ENCODE measurements at places on chromosomes 1 and 21. TPM values are rescaled to one million over a fixed set of nuclear protein-coding genes. Genes with fewer than 3 reads are reported as not detected.
A peak's percentile ranks its signal among the peaks of the same experiment; 100 is the strongest.

DNA sequence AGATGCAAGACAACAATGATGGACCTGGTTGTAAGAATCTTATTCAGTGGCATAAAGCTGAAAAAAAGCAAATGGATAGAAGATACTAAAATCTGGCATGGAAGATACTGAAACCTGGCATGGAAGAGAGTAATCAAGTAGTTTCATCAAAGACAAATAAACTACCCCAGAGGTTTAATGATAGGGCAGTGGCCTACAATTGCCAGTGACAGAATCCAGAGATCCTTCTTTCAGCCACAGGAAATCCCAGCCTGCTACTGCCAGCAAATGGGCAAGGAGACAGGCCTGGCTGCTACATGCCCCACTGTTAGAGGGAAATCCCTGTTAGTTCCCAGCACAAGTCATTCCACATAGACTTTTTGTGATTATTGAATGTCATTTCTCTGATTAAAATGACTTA lies 409.4 kb downstream of the VAV3 start:
- DNase-seq = no peak
- H3K4me1 ChIP-seq = no peaks in the 10 kb centered on the region
- no peaks in the 10 kb centered on the region for H3K36me3 ChIP-seq
- no peak overlapping the region for H3K4me3 ChIP-seq
- H3K27me3 ChIP-seq = peaks cover 3% of the 10 kb centered on the region

DNA sequence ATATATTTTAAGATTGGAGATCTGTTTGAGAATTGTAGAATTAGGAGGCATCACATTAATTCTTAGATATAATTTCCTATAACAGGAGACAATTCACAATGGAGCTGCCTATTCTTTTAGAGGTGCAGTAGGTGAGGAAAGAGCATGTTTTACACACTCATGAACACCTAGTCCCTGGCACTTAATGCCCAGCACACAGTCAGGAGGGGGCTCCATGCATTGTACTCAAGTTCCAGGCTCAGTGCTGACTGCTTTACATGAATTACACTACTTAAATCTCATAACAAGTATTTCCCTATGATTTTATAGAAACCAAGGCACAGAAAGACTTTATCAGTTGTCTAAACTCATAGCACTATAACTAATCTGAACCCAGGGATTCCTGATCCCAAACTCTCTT lies 360 bp upstream of the GBP3 start:
- H3K4me1 ChIP-seq = peaks cover 28% of the 10 kb centered on the region
- peaks cover 33% of the 10 kb centered on the region for H3K36me3 ChIP-seq
- H3K27ac ChIP-seq = peak overlapping the region; percentile 97
- H3K4me3 ChIP-seq = peak overlapping the region; percentile 94
- no peaks in the 10 kb centered on the region for H3K27me3 ChIP-seq

Gene SLC19A1
- 10.2 TPM for total RNA-seq

DNA sequence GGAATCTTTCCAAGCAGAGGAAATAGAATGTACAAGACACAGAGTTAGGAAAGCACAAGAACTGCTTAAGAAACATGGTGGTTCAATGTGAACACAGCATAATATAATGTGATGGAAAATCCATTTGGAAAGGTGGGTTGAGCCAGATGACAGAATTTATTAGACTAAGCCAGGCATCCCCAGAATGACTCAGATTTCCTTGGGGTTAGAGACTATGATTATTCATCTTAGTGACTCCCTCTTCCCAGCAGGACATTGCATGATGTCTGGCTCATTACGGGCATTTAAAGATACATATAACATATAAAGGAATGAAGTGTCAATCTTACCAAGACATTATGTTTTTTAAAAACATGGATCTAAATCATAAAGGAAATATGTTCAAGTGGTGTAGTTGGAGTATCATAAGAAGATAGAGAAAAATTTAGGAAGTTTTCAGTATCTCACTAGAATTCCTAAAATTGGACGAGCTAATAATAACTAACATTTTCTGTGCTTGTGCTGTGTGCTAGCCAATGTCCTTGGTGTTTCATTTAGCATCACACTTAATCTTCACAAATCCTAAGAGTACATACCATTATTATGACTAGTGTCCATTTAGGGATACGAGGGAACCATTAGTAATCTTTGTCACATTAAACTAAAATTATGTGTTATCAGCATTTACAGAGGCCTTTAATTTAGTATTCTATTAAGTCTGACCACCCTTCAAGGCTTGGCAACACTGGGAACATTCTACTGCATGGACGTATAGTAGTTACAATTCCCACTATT lies 41.0 kb upstream of the ST6GALNAC5 start:
- H3K4me3 ChIP-seq = no peak overlapping the region
- H3K27ac ChIP-seq = no peak overlapping the region
- H3K4me1 ChIP-seq = peaks cover 9% of the 10 kb centered on the region

- no peaks in the 10 kb centered on the region for H3K36me3 ChIP-seq
- H3K27me3 ChIP-seq = peaks cover 40% of the 10 kb centered on the region
- no peak for DNase-seq
- no peaks in the 10 kb centered on the region for H3K4me1 ChIP-seq
Measured at GRCh38 chr1:209531006-209531405, 52.5 kb upstream of the CAMK1G start.

Gene ATPAF1
- total RNA-seq = 33.9 TPM

DNA sequence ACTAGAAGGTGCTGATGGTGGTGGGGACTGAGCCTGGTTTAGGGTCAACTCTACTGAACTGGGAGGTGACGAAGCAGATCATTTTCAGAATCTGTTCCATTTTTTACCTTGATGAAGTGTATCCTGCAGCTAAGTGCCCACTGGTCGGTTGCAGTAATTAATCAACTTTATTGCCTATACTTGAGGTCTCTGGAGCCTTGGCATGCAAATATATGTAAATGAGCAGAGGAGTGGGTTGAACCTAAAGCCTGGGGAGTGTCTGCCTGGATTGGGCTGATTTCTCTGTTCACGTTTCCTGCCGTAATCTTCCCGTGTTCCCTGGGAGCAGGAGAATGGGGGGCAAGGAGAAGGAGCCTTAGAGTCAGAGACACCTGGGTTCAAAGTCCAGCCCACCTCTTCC lies 286.8 kb downstream of the PTPRU start:
- H3K4me3 ChIP-seq = no peak overlapping the region
- H3K27ac ChIP-seq = no peak overlapping the region
- peaks cover 80% of the 10 kb centered on the region for H3K27me3 ChIP-seq
- H3K36me3 ChIP-seq = no peaks in the 10 kb centered on the region
- DNase-seq = no peak
- peaks cover 6% of the 10 kb centered on the region for H3K4me1 ChIP-seq

DNA sequence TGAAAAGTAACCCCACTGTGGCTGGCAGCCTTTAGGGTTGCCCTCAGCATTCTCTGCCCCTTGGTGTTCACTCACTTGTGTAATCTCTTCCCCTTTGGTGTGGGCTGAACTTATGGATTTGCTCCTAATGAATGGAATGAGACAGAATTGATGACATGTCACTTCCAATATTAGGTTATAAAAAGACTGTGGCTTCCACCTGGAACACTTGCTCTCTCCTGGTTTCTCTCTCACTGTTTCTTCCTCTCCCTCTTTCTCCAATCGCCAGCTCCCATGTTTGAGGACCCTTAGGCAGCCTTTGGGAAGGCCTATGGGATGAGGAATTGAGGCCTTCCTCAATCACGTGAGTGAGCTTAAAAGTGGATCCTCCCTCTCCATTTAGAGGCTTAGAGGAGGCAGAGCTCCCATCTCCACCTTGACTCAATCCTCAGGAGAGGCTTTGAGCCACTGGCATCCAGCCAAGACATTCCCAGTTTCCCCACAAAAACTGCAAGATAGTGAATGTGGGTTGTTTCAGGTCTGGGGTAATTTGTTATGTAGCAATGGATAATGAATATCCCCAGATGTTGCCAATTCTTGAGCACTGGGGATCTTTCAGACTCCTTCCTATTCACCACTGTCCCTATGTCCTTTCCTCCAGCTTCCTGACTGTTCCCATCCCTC lies 95.5 kb upstream of the CD34 start:
- no peak for DNase-seq
- H3K4me3 ChIP-seq = no peak overlapping the region
- H3K36me3 ChIP-seq = no peaks in the 10 kb centered on the region
- no peaks in the 10 kb centered on the region for H3K27me3 ChIP-seq
- H3K27ac ChIP-seq = no peak overlapping the region

DNA sequence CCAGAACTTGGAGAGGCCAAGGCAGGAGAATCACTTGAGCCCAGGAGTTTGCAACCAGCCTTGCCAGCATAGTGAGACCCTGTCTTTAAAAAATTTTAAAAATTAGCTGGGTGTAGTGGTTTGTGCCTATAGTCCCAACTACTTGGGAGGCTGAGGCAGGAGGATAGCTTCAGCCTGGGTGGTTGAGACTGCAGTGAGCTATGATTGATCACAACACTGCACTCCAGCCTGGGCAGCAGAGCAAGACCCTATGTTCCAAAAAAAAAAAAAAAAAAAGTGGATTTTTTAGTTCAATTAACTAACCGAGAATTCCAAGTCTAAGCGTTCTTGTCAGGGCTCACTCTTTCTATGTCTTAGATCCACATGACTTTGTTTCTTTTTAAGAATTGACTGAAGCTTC lies 130.3 kb upstream of the NRIP1 start:
- H3K36me3 ChIP-seq = no peaks in the 10 kb centered on the region
- peaks cover 1% of the 10 kb centered on the region for H3K27me3 ChIP-seq
- no peaks in the 10 kb centered on the region for H3K4me1 ChIP-seq

- no peaks in the 10 kb centered on the region for H3K27me3 ChIP-seq
- H3K36me3 ChIP-seq = no peaks in the 10 kb centered on the region
- H3K27ac ChIP-seq = peak overlapping the region; percentile 31
- DNase-seq = no peak
- H3K4me1 ChIP-seq = peaks cover 73% of the 10 kb centered on the region
Measured at GRCh38 chr1:27152004-27152828, 2.7 kb downstream of the SLC9A1 start.

- H3K36me3 ChIP-seq = no peaks in the 10 kb centered on the region
- no peak overlapping the region for H3K4me3 ChIP-seq
- no peaks in the 10 kb centered on the region for H3K4me1 ChIP-seq
- no peaks in the 10 kb centered on the region for H3K27me3 ChIP-seq
Measured at GRCh38 chr1:115184260-115184950, 95.1 kb upstream of the TSPAN2 start.

GRCh38 chr1:115764541-115764940 lies 4.0 kb downstream of the CASQ2 start:
- no peak overlapping the region for H3K27ac ChIP-seq
- H3K4me3 ChIP-seq = no peak overlapping the region
- H3K4me1 ChIP-seq = no peaks in the 10 kb centered on the region
- H3K36me3 ChIP-seq = no peaks in the 10 kb centered on the region
- peaks cover 3% of the 10 kb centered on the region for H3K27me3 ChIP-seq
- DNase-seq = no peak

GRCh38 chr1:236978740-236979139 lies 25.5 kb downstream of the MT1HL1 start:
- DNase-seq = no peak
- H3K36me3 ChIP-seq = peaks cover 7% of the 10 kb centered on the region
- no peaks in the 10 kb centered on the region for H3K27me3 ChIP-seq
- no peak overlapping the region for H3K27ac ChIP-seq

Gene CCDC190
- not detected for total RNA-seq
